ENCODE measurements at places on chromosomes 1 and 21.
A peak's percentile ranks its signal among the peaks of the same experiment; 100 is the strongest.

DNA sequence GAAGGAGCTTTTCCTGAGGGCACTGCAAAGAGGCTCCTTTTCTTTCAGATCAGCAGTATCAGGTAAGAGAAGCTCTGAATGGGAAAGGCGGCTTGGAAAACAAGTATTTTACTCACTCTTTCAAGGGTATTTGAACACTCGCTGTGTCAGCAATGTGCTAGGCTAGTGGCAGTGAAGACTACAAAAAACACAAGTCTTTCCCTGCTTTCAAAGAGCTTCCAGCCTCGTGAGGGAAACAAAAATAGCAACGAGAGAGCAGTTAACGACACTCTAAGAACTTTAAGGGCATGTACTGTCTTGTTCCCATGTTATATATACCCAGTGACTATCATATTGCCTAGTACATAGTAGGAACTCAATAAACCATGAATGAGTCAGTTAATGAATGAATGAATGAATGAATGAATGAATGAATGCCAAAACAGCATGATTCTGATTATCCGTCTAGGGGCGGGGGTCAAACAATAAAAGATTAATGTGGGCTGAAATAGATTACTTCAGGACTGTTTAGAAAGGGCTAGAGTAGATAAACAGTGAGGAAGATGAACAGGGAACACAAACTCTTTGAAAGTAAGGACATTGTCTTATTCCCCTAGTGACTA, 14.2 kb upstream of the MCOLN3 start:
- H3K4me3 ChIP-seq: peak overlapping the region; percentile 84
- H3K4me1 ChIP-seq: peaks cover 20% of the 10 kb centered on the region
- peaks cover 10% of the 10 kb centered on the region for H3K27me3 ChIP-seq
- peaks cover 6% of the 10 kb centered on the region for H3K36me3 ChIP-seq
- peak overlapping the region; percentile 91 for H3K27ac ChIP-seq
- DNase-seq: no peak

DNA sequence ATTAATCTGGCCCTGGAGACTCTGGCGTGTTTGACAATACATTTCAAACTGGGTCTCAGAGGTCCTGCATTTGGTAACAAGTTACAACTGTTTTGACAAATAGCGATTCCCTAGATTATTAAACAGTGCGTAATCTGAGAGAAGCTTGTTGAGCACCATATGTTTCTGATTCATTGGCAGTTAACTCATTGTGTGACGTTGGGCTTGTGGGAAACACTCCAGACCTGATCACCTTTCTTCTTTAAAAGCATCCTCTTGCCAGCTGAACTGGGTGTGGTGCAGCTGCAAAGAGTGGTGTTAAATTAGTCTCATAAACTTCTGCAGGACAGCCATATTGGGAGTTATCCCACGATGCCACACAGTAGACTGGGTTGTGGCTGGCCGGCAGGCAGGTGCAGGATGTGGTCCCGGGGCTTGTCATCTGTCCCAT, 82.7 kb downstream of the CDC7 start:
- H3K27me3 ChIP-seq: no peaks in the 10 kb centered on the region
- peaks cover 4% of the 10 kb centered on the region for H3K36me3 ChIP-seq
- DNase-seq: no peak
- H3K4me1 ChIP-seq: peaks cover 38% of the 10 kb centered on the region
- no peak overlapping the region for H3K4me3 ChIP-seq

GRCh38 chr1:20474333-20474975, 11.6 kb downstream of the CAMK2N1 start:
- no peak overlapping the region for H3K27ac ChIP-seq
- no peak for DNase-seq
- no peaks in the 10 kb centered on the region for H3K4me1 ChIP-seq
- peaks cover 2% of the 10 kb centered on the region for H3K36me3 ChIP-seq
- H3K4me3 ChIP-seq: no peak overlapping the region

GRCh38 chr1:168499688-168500049, 44.1 kb downstream of the XCL2 start:
- no peak overlapping the region for H3K4me3 ChIP-seq
- no peak for DNase-seq

DNA sequence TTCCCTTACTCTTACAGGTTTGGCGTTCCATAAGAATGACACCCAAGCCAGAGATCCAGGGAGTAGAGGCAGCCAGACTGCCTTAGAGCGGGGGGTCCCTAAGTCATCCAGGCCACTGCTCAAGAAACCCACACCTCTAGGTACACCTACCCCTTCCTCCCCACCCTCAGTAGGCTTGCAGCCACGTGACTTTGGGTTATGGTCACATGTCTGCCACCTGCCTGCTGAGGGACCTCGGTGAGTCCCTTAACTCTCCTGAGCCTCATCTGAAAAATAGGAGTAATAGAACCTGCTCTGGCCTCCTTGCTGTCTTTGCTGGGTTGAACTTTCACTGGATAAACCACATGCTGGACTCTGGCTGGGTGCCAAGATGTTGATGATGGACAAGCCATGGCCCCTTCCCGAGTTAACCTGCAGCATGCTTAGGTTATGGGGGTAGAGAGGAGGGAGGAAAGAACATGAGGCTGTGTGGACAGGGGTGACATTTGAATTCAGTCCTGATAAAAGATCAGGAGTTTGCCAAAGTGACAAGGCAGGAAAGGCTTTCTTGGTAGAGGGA, 4.5 kb downstream of the RPS6KA1 start:
- H3K4me1 ChIP-seq: peaks cover 48% of the 10 kb centered on the region
- no peak for DNase-seq
- H3K36me3 ChIP-seq: peaks cover under 1% of the 10 kb centered on the region
- H3K27me3 ChIP-seq: no peaks in the 10 kb centered on the region
- H3K4me3 ChIP-seq: no peak overlapping the region

DNA sequence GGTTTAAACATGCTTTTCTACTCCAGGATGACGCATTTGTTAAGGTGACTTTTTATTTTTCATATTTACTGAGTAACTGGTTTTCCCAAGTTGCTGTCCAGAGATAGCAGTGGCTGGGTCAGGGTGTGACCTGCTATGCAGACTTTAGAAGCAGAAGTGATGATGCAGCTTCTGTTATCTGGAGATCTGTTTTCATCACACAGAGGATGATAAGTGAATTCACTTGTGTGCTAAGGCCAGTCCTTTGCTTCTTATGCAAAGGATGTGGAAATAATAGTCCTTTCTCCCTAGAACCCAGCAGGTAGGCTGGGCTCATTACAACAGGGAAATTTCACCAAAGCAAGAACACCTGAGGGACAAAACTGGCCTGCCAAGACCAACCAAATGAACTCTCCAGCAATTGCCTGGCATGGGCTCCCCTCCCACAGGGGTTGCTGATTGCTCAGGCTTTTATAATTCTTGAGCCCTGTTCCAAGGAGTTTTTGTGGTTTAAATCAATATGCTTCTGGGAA, 97.8 kb upstream of the LPGAT1 start:
- peaks cover 10% of the 10 kb centered on the region for H3K27me3 ChIP-seq
- H3K4me3 ChIP-seq: no peak overlapping the region
- H3K27ac ChIP-seq: no peak overlapping the region
- peaks cover under 1% of the 10 kb centered on the region for H3K36me3 ChIP-seq

DNA sequence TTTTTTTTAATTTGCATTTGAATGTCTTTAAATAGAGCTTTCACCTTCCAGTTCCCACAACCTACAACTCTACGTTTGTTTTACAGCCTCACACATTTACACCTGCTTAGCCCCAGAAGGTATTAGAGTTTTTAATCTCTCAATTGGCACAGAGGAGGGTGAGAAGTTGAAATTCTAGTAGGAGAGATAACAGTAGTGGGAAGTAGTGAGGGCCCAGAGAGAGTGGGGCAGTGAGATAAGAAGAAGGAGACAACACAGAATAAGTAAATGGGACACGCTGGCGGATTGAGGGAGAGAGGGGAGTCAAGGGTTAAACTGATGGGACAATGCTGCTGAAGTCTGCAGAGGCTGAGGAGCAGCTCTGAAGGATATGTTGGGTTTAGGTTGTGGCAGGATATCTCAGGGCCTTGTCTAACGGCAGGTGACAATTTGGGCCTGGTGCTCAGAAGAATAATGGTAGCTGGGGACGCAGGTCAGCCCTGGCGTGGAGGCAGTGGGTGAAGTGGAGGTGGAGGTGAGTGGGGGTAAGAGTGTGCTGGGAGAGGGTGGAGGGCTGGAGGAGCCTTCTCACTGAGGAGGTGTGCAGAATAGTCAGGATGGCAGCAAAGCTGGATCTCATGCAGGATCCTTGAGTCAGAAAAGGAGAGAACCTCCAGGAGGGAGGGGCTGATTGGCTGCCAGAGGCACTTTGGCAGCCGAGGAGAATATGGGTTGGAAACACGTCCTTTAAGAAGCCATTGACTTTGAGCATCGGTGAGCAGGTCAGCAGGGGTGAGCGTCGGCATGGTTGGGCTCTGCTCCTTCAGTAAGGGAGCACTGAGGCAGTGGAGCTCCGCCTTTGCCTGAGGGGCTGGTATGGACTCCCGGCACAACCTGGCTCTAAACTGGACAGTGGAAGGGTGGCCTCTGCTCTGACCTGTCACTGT, 72.9 kb downstream of the SYT6 start:
- H3K4me3 ChIP-seq: no peak overlapping the region
- H3K36me3 ChIP-seq: no peaks in the 10 kb centered on the region
- H3K4me1 ChIP-seq: no peaks in the 10 kb centered on the region
- no peaks in the 10 kb centered on the region for H3K27me3 ChIP-seq
- H3K27ac ChIP-seq: no peak overlapping the region
- no peak for DNase-seq

DNA sequence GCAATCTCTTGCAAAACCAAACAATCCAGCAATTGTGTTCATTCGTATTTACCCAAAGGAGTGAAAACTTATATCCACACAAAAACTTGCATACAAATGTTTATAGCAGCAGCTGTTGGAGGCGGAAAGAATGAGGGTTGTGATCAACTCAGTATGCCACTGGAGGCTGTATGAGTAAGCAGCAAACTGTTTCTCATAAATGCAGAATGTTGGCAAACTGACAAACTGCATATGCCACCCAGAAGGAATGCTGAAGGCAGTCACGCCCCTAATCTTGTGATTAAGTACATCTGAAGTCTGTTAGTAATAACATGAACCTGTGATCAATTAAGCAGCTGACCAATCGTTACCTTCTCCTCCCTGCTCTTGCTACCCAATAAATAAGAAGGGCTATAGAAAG, 60.5 kb upstream of the CR2 start:
- H3K36me3 ChIP-seq: no peaks in the 10 kb centered on the region
- no peaks in the 10 kb centered on the region for H3K4me1 ChIP-seq
- no peak overlapping the region for H3K4me3 ChIP-seq
- H3K27me3 ChIP-seq: peaks cover 17% of the 10 kb centered on the region
- H3K27ac ChIP-seq: no peak overlapping the region

GRCh38 chr1:161044535-161044907, 1.3 kb downstream of the USF1 start:
- H3K36me3 ChIP-seq: peaks cover 47% of the 10 kb centered on the region
- peak overlapping the region; percentile 89 for H3K4me3 ChIP-seq
- H3K27me3 ChIP-seq: no peaks in the 10 kb centered on the region

DNA sequence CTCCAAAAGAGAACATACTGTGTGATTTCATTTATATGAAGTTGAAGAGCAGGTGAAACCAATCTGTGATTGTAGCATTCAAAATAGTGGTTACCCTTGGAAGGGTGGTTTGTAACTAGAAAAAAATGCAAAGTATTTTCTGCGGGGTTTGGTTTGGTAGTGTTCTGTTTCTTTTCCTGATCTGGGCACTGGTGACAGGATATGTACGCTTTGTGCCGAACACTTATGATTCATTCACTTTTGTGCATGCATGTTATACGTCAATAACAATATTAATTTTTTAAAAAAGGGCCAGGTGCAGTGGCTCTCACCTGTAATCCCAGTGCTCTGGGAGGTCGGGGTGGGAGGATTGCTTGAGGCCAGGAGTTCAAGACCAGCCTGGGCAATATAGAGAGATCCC, 63.8 kb downstream of the CD34 start:
- no peak for DNase-seq
- peaks cover 25% of the 10 kb centered on the region for H3K36me3 ChIP-seq
- H3K27me3 ChIP-seq: no peaks in the 10 kb centered on the region
- no peak overlapping the region for H3K27ac ChIP-seq
- H3K4me3 ChIP-seq: no peak overlapping the region

DNA sequence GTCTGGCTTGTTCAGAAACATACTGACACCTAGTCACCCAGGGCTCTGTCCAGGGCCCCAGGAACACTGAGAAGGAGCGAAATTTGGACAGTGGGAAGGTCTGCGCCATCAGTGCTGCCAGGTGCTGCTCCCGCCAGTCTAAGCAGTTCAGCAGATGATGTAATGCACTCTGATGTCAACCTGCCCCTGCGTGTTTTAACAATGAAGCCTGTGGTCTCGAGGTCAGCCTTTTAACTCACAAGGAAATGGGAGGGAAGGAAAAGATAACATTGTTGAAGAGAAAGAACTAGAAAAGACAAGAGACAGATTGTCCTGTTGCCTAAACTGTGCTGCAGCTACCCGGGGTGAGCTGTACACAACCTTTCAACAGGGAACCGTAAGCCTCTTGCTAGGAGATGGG, 126.6 kb upstream of the IFFO2 start:
- H3K27me3 ChIP-seq: no peaks in the 10 kb centered on the region
- no peak overlapping the region for H3K4me3 ChIP-seq
- no peaks in the 10 kb centered on the region for H3K4me1 ChIP-seq
- DNase-seq: no peak
- peaks cover 44% of the 10 kb centered on the region for H3K36me3 ChIP-seq

GRCh38 chr1:94110946-94111740, 9.8 kb downstream of the ABCA4 start:
- no peak overlapping the region for H3K27ac ChIP-seq
- no peak for DNase-seq
- no peak overlapping the region for H3K4me3 ChIP-seq
- H3K27me3 ChIP-seq: peaks cover 49% of the 10 kb centered on the region
- H3K36me3 ChIP-seq: peaks cover 2% of the 10 kb centered on the region

- H3K4me1 ChIP-seq: no peaks in the 10 kb centered on the region
- H3K4me3 ChIP-seq: no peak overlapping the region
- DNase-seq: no peak
- peaks cover 68% of the 10 kb centered on the region for H3K27me3 ChIP-seq
Observed at GRCh38 chr1:214500340-214501055, 50.9 kb downstream of the PTPN14 start.

GRCh38 chr1:11806307-11806936, 431 bp downstream of the CLCN6 start:
- H3K27ac ChIP-seq: peak overlapping the region; percentile 99
- H3K27me3 ChIP-seq: no peaks in the 10 kb centered on the region
- no peak for DNase-seq
- peaks cover 67% of the 10 kb centered on the region for H3K4me1 ChIP-seq
- H3K36me3 ChIP-seq: peaks cover 18% of the 10 kb centered on the region

- H3K4me1 ChIP-seq: no peaks in the 10 kb centered on the region
- H3K27me3 ChIP-seq: no peaks in the 10 kb centered on the region
- peak overlapping the region; percentile 17 for H3K4me3 ChIP-seq
Observed at GRCh38 chr1:55138823-55139222, 76.3 kb downstream of the USP24 start.

- H3K36me3 ChIP-seq: no peaks in the 10 kb centered on the region
- no peak overlapping the region for H3K4me3 ChIP-seq
- H3K4me1 ChIP-seq: no peaks in the 10 kb centered on the region
- H3K27me3 ChIP-seq: no peaks in the 10 kb centered on the region
Observed at GRCh38 chr1:164524810-164525209, 34.2 kb upstream of the PBX1 start.

Measured in central memory CD8-positive, alpha-beta T cell (primary cell).